CD14-positive monocyte (primary cell): ENCODE measurements at places on chromosomes 1 and 21. TPM values are rescaled to one million over a fixed set of nuclear protein-coding genes. Genes with fewer than 3 reads are reported as not detected.

DNA sequence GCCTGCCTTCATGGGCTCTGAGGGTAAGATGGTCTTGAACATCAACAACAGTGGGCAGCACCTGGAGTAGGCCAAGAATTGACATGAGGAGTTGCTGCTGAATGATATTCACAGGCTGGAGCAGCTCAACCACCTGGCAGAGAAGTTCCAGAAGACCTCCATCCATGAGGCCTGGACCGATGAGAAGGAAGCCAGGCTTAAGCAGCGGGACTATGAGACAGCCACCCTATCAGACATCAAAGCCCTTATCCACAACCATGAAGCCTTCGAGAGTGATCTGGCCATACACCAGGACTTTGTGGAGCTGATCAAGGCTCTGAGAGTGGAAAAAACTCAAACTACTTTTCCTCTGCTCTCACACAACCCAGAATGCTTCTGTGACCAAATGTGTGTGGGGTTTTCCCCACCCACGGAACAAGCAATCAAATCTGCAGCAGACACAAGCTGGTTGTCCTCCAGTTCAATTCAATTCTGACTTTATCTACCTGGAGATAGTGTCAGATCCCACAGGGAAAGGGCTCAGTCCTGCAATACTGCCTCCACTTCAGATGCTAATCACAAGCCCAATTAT, 12.1 kb upstream of the EPHA10 start:
- DNase-seq = no peak
- H3K36me3 ChIP-seq = no peaks in the 10 kb centered on the region
- H3K4me3 ChIP-seq = no peak overlapping the region
- H3K27me3 ChIP-seq = no peaks in the 10 kb centered on the region
- no peaks in the 10 kb centered on the region for H3K4me1 ChIP-seq

GRCh38 chr1:160835751-160836150, 26.9 kb downstream of the CD244 start:
- H3K4me1 ChIP-seq = peaks cover 31% of the 10 kb centered on the region
- no peak overlapping the region for H3K4me3 ChIP-seq
- no peaks in the 10 kb centered on the region for H3K27me3 ChIP-seq
- H3K36me3 ChIP-seq = peaks cover 89% of the 10 kb centered on the region

GRCh38 chr1:222084996-222085395, 343.1 kb upstream of the DUSP10 start:
- no peaks in the 10 kb centered on the region for H3K36me3 ChIP-seq
- DNase-seq = no peak
- no peak overlapping the region for H3K4me3 ChIP-seq
- H3K27ac ChIP-seq = no peak overlapping the region
- H3K27me3 ChIP-seq = no peaks in the 10 kb centered on the region

Gene FAM78B
- not detected for polyA plus RNA-seq

Gene TMEM125
- not detected for polyA plus RNA-seq

Gene OR2L8
- not detected for polyA plus RNA-seq

Gene MEX3A
- polyA plus RNA-seq = not detected in 2 replicates

DNA sequence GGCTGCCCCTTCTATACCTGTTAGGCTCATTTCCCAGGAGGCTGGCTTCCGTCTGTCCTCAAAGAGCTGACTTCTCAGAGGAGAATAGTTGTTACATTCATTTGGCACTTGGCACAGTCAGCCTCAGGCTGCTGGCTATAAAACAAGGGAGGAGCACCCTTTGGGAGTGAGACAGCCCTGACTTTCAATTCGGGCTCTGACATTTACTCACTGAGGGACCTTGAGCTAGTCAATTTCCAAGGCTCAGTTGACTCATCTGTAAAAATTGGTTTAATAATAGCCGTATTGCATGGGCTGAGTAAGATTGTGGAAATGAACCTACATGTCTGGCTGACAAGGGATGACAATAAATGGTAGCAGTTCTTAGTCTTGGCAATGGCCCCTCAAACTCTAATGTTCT, 13.7 kb downstream of the ALX3 start:
- no peak overlapping the region for H3K4me3 ChIP-seq
- no peaks in the 10 kb centered on the region for H3K27me3 ChIP-seq
- peaks cover 57% of the 10 kb centered on the region for H3K36me3 ChIP-seq
- H3K4me1 ChIP-seq = peaks cover 10% of the 10 kb centered on the region
- no peak overlapping the region for H3K27ac ChIP-seq
- DNase-seq = no peak

DNA sequence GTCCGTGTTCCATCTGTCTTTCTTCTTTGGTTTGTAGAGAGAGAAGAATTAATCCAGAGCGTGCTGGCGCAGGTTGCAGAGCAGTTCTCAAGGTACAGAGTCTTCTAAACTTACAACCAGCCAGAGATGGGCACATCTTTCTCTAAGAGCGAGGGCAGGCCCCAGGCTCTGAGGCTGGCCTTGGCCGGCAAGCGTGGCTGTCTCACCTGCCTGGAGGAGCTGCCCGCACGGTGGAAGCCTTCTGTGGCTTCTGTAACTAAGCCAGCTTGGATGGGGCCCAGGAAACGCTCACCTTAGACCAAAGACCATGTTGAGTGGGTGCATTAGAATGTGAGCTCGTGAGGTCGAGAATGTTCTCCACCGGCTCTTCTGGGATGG, 78.6 kb downstream of the PDE9A start:
- no peak overlapping the region for H3K27ac ChIP-seq
- no peak for DNase-seq
- no peak overlapping the region for H3K4me3 ChIP-seq
- peaks cover 34% of the 10 kb centered on the region for H3K4me1 ChIP-seq
- no peaks in the 10 kb centered on the region for H3K36me3 ChIP-seq
- H3K27me3 ChIP-seq = no peaks in the 10 kb centered on the region

- H3K36me3 ChIP-seq = no peaks in the 10 kb centered on the region
- H3K27ac ChIP-seq = no peak overlapping the region
- DNase-seq = peak; percentile 8
Observed at GRCh38 chr21:43717967-43718871, 710 bp upstream of the PDXK start.

GRCh38 chr1:110859062-110859461, 13.9 kb upstream of the CD53 start:
- no peak overlapping the region for H3K4me3 ChIP-seq
- no peak for DNase-seq
- H3K27ac ChIP-seq = no peak overlapping the region
- H3K36me3 ChIP-seq = no peaks in the 10 kb centered on the region

Gene RNU1-3
- polyA plus RNA-seq = not detected

Gene HAO2
- not detected in 2 replicates for polyA plus RNA-seq

DNA sequence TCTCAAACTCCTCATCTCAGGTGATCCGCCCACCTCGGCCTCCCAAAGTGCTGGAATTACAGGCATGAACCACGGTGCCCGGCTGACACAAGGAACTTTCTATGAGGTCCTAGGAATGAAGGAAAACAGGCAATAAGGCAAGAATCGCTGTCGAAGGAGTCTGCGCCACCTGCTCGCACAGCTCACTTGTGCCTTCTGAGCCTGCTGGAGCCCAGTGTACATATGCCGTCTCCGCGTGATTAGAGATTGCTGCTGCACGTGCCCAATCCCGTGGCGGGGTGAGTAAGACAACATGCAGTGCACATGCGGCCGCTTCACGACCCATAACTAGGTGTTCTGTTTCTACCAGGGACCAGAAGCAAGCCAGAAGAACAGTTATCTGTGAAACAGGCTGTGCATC, 24.3 kb downstream of the H3-3A start:
- H3K36me3 ChIP-seq = no peaks in the 10 kb centered on the region
- no peaks in the 10 kb centered on the region for H3K27me3 ChIP-seq
- H3K4me1 ChIP-seq = peaks cover 17% of the 10 kb centered on the region
- no peak overlapping the region for H3K27ac ChIP-seq

Gene TLCD4
- polyA plus RNA-seq = not detected

Gene C1orf87
- polyA plus RNA-seq = not detected in 2 replicates

DNA sequence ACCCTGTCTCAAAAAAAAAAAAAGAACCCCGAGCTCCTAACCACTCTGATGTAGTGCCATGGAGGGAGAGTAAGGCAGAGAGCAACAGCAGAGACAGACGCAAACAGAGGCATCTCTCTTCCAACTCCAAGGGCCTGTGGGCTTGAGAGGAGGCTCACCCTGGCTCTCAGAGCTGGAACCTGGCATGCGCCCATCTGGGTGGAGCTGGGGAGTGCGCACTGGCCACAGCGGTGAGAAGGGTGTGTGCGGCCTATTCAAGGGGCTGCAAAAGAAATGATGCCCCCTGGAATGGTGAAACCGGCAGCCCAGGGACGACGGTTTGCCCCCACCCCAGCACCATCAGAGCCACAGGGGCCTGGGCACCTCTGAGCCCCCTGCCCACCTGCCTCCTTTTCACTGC, 17.6 kb downstream of the COL8A2 start:
- H3K27ac ChIP-seq = no peak overlapping the region
- no peaks in the 10 kb centered on the region for H3K36me3 ChIP-seq
- H3K4me3 ChIP-seq = no peak overlapping the region

DNA sequence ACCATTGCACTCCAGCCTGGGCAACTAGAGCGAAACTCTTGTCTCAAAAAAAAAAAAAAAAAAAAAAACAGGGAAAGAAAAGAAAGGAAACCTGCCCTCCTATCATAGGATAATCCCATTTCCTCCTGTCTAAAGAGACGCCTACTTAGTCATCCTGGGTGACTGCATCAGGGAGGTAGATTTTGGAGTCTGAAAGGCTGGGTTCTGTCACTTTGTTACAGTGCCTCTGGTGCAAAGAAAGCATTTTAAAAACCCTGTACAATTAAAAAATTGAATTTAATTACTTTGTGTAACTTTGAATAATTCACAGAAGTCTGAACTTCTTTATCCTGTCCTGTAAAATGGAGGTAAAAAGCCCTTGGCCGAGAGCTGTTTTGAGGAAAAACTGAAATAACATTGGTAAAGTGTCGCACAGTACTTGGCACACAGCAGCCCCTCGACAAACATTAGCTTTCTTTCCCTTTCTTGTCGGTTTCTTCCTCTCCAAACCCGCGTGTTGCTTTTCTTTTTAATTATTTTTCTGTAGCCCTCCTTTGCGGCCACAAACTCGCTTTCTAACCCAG, 657 bp upstream of the HDAC1 start:
- peaks cover 21% of the 10 kb centered on the region for H3K4me1 ChIP-seq
- peak; percentile 14 for DNase-seq
- peak overlapping the region; percentile 96 for H3K4me3 ChIP-seq
- peak overlapping the region; percentile 88 for H3K27ac ChIP-seq
- H3K27me3 ChIP-seq = no peaks in the 10 kb centered on the region
- no peaks in the 10 kb centered on the region for H3K36me3 ChIP-seq

DNA sequence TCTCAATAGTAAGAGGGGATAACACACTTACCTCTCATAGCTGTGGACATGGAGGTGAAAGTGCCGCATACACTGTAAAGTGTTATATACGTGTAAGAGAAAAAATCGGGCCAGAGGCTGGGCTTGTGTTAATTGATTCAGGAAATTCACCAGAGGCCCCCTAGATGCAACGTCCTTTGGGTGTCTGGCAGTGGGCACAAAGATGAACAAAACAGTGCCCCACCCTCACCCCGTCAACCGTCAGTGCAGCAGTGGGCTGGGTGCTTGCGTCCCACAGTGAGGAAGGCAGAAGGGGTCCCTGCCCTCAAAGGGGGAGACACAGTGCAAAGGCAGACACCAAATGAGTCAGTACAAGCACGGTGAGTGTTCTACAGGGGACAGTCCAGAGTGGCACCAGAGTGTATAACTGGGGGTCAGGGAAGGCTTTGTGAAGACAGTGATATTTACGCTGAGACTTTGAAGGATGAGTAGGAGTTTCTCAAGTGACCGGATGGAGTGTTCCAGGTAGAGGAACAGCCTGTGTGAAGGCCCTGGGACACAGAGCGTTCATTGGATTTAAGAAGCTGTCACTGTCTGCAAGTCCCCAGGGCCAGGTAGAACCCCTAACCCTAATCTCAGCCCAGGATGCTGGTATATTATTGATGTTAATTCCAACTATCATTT, 6.6 kb upstream of the MTFR1L start:
- H3K27ac ChIP-seq = no peak overlapping the region
- no peak for DNase-seq
- peaks cover 21% of the 10 kb centered on the region for H3K4me1 ChIP-seq
- H3K36me3 ChIP-seq = peaks cover 63% of the 10 kb centered on the region
- H3K27me3 ChIP-seq = no peaks in the 10 kb centered on the region

GRCh38 chr21:35868005-35868868, 192.1 kb downstream of the SETD4 start:
- no peaks in the 10 kb centered on the region for H3K36me3 ChIP-seq
- peak; percentile 56 for DNase-seq
- no peaks in the 10 kb centered on the region for H3K27me3 ChIP-seq
- no peak overlapping the region for H3K27ac ChIP-seq

DNA sequence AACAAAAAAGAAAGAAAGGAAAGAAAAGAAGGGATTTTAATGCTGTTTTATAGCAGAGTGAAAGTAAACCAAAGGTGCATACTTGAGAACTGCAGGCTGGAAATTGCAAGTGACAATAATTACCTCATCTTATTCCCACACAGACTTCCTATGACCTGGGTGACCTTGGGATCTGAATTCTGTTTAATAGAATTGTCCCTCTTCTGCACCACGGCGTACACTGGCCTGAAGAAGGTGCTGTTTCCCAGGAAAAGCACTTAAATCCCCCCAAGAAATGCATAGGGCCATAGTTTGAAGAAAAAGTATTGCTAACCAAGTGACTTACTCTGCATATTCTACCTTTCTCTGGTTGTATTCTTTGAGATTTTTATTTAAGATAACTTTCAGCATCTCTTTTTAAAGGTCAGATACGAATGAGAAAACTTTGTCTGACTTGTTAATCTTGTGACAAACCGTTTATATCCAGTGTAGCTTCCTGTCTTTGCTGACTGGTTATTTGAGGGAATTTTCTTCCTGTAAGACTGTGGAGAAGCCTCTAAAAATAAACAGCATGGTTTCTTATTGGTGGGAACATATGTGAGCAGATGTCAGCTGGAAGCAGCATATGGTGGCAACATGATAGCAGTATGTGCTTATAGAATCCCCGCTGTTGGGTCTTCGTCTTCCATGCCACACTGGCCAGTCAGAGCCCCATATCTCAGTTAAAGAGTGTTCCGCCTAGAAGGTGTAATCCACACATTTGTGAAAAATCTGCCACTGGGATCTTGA, 16.3 kb downstream of the TGFB2 start:
- no peaks in the 10 kb centered on the region for H3K36me3 ChIP-seq
- H3K4me3 ChIP-seq = no peak overlapping the region
- no peak overlapping the region for H3K27ac ChIP-seq

DNA sequence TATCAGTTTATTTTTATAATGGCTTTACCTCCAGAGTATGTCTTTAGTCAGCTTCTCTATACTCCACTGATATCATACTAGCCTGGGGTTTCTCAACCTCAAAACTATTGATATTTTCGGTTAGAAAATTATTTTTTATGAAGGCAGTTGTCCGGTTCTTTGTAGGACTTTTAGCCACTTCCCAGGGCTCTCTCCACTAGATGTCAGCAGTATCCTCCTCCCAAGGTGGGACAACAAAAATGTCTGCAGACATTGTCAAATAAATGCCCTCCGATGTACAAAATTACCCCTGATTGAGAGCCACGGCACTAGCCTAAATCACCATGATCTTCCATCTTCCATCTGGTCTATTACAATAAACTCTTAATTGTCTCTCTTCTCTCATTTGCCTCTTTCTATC, 4.1 kb upstream of the GRIK1 start:
- no peaks in the 10 kb centered on the region for H3K4me1 ChIP-seq
- H3K4me3 ChIP-seq = no peak overlapping the region

Gene OR2L13
- not detected for polyA plus RNA-seq

- no peaks in the 10 kb centered on the region for H3K27me3 ChIP-seq
- no peaks in the 10 kb centered on the region for H3K36me3 ChIP-seq
- no peak for DNase-seq
Observed at GRCh38 chr1:157776971-157777391, at the start of gene FCRL2. TSS of gene FCRL2 (minus strand) at chr1:157777132. CDS start at chr1:157777073, 59 bp downstream.

Gene COPA
- polyA plus RNA-seq = 199 TPM

GRCh38 chr1:154219541-154219940, 1.2 kb upstream of the UBAP2L start:
- no peaks in the 10 kb centered on the region for H3K27me3 ChIP-seq
- H3K4me3 ChIP-seq = peak overlapping the region; percentile 97
- peak overlapping the region; percentile 100 for H3K27ac ChIP-seq

Gene RPTN
- polyA plus RNA-seq = not detected in 2 replicates
